NCI-H1092 treated with DMSO at 0.1 percent for 48 hours (cell line): ENCODE measurements at places on chromosomes 1 and 21.

DNA sequence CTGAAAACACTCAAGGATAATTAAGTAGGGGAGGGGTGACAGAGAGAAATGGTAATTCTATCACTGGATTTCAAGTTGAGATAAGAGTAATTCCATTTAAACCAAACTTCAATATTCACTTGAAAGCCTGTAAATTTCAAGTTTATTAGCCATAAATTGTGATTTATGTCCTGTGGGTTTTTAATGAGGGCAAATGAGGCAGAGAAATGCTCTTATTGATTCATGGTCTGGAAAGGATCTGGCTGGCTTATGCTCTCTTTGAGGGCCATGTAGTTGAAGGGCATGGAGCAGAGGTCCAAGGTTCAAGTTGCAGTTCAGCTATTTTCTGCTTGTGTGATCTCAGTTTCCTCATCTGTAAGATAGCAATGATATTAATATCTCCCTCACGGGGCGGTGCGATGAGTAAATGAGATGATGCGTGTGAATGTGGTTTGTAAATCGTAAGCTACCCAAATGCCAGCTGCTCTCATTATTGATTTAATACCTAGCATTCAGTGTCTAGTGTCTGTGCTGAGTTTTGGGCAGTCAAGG lies 12.3 kb downstream of the OLFML3 start:
- no peak for DNase-seq

- no peak for DNase-seq
Observed at GRCh38 chr1:172241540-172241939, 178.9 kb upstream of the C1orf105 start.

- DNase-seq: no peak
Observed at GRCh38 chr1:156117414-156118176, 3.1 kb downstream of the LMNA start.

GRCh38 chr1:8807004-8807403 lies 10.4 kb downstream of the RERE start:
- DNase-seq: no peak

DNA sequence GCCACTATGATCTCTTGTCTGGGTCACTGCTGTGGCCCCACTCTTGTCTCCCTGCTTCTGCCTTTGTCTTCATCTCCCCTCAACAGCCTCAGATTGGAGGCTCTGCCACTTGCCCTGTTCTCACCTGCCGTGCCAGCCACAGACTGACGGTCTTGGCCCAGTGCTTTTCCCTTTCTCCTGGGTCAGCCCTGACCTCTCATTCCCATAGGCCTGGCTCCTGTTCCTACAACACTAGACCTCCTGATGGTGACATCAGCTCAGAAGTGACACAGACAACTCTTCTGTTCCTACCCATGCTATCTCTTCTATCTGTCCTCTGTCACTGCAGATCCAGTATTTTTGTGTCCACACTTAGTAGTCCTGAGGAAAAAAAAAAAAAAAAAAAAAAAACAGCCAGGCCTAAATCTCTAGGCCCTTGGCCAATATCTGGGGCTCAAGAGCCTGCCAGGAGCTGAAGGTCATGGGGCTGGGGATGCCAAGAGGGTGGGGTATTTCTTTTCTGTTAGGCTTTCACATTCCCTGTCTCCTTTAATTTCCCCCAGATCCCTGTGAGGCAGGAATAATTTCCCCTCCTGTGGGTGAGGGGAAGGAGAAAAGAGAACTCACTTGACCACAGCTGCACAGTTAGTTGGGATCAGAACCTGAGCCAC lies 42.0 kb upstream of the FOXO6 start:
- DNase-seq: no peak

GRCh38 chr1:243927381-243927780 lies 77.3 kb upstream of the AKT3 start:
- DNase-seq: no peak

GRCh38 chr1:21342961-21343838 lies 52.9 kb upstream of the ECE1 start:
- no peak for DNase-seq

GRCh38 chr1:9699361-9699760 lies 47.8 kb downstream of the PIK3CD start:
- DNase-seq: no peak

DNA sequence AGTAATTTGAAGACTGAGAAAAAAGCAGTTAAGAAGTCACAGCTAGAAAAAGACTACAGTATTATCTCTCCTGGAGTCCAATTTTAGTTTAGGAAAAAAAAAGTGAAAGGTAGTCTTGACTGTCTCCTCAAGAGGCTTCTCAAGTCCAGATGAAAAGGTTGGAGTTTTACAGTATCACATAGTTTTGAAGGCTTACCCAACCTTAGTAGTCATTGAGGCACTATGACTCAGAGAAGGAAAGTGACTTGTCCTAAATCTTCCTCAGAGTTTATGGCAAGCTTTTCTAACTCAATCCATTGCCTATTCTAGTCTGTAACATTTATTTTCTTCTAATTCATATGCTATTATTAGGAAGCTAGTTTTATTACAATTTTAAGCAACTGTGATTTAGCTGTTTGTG lies 174.9 kb downstream of the DPYD start:
- no peak for DNase-seq

DNA sequence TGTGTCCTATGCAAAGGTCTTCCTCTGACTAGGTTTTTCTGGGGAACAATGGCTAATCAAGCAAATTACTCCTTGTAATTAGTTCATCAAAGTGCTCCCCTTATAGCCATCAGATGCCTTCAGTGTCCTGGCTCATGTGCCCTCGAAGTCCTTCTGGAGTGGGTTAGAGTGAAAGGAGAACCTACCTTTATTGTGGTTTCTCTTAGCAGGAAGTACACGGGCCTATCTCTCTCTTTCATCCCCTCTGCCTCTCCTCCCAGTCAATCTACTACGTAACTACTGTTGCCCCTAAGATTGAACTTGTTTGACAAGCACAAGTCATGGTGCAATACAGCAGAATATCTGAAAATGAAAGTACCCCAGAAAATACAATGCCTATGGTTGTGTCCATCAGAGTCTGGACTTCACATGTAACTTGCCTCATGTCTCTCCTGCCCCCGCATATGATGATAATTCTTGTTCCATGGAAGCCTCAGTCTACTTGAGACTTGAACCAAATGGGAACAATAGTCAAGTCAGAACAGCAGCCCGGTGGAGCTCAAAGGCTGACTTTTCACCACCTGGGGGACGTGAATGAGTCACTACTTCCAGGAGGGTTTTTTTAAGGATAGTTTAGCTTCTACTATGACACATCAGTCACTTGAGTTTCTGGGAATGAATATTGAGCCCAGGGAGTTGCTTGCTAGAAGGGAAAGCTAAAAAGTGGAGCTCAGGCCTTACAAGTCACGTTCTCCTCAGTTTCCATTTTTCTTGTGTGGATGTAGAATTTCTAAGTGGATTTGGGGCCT lies 243.6 kb downstream of the TNR start:
- no peak for DNase-seq

GRCh38 chr1:109283748-109284600 lies 1.0 kb upstream of the PSRC1 start:
- DNase-seq: no peak
